Body of pancreas (tissue), 4 donors: ENCODE measurements at places on chromosomes 12 and 14.

- no peaks in the 10 kb centered on the region for H3K36me3 ChIP-seq
- no peak overlapping the region for H3K4me3 ChIP-seq
- no peaks in the 10 kb centered on the region for H3K27me3 ChIP-seq
- H3K4me1 ChIP-seq, result no peaks in the 10 kb centered on the region
These were observed 45.0 kb upstream of the STRN3 start for GRCh38 chr14:31071151-31071550.

DNA sequence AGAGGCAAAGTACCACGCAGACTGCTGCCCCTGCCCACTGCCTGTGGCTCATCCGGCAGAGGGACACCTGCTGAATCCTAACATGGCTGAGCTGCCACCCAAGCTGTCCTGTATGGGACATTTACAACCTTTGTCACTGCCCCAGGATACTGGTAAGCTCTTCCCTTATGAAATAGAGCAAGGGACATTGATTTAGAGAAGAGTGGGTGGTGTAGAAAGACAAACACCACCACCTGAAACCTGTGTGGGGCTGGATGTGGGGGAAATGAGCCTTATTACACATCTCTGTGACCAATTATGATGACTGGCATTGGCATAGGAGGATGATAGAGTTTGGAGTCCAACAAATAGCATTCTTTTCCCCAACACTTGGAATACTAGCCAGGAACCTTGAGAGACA, 81.2 kb upstream of the GZMB start:
- no peaks in the 10 kb centered on the region for H3K36me3 ChIP-seq
- no peak for DNase-seq
- H3K27ac ChIP-seq, result no peak overlapping the region
- no peaks in the 10 kb centered on the region for H3K4me1 ChIP-seq
- no peak overlapping the region for H3K4me3 ChIP-seq

DNA sequence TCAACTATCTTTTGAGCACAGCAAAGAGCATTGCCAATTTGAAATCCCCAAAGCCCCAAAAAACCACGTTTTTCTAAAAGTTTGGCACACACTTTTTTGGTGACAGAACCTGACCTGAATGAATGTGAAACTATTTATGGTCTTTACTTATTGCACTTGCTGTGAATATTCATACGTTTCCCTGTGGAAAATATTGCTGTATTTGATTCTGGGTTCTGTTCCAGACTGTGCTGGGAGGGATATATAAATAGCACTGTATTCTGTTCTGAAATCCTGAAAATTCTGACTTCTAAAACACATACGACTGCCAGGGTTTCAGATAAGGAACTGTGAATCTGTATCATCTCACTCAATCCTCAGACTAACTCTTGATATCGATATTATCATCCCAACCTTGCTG, 35.1 kb downstream of the NR1H4 start:
- no peaks in the 10 kb centered on the region for H3K4me1 ChIP-seq
- H3K36me3 ChIP-seq, result no peaks in the 10 kb centered on the region
- no peak for DNase-seq
- no peak overlapping the region for H3K4me3 ChIP-seq
- H3K27ac ChIP-seq, result no peak overlapping the region

DNA sequence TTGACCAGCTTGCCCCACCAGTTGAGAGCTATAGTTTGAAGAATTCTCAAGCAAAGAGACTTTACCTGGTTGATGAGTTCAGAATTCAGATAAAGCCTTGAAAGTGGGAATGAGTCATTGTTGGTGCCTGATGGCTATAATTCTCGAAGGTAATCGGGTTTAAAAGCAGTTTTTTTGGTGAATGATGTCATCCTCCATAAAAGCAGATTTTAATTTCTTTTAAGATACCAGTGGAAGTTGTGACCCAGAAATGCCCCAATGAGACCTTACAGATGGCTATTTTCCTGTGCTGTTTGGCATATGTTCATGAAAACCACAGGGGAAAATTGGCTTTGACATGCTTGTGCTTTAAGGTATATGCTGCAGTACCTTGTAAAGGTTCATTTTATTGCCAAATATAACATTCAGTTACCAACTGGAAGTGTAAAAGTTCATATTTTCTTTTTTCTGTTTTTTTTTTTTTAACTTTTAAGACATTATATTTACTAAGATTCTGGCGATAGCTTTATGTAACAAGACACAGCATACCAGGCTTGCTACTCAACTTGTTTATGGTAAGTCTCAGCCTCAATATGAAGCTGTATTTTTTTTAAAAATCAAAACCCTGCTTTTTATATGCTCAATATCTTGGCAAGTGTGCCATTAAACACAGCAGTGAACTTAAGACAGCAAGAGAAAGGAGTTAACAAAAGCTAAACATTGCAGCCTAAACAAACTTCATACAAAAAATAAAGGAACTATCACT, 119.3 kb downstream of the LMNTD1 start:
- peaks cover 4% of the 10 kb centered on the region for H3K4me1 ChIP-seq
- no peaks in the 10 kb centered on the region for H3K27me3 ChIP-seq
- no peak overlapping the region for H3K27ac ChIP-seq
- no peaks in the 10 kb centered on the region for H3K36me3 ChIP-seq

DNA sequence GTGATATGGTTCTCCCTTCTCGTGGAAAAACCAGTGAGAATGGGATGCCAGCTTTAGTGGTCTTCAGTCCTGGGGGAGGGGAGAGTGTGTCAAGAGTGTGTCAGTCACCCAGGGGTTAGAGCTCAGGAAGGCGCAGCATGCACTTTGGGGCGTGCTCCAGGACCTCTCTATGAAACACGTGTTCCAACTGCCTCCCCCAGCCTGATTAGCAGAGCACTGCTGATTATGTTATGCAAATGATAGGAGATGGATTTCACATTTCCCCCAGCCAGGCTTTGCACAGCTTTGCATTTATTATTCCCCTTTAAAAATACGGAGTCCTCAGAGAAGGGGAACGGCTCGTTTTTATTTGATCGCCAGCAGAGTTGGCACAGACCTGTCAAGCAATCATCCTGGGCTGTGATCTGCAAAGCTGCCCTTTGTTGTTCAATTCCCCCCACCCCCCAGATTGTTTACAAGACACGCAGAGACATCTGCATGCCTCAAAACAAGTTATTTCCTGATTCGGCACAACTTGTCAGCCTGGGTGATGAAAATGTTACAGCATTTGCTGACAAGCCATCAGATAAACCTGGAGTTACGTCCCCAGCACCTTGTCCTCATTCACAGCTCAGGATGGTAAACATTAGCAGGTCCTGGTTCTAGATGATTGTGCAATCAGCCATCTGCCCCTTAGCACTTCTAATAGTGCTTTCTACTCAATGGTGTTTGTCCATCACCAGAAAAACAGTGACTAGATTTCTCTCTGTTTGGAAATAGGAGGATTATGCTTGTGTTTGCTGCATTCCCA, 196.5 kb downstream of the NOVA1 start:
- no peak overlapping the region for H3K4me3 ChIP-seq
- no peak overlapping the region for H3K27ac ChIP-seq
- no peaks in the 10 kb centered on the region for H3K4me1 ChIP-seq

GRCh38 chr12:22538311-22538710, 6.0 kb downstream of the C2CD5 start:
- H3K36me3 ChIP-seq, result no peaks in the 10 kb centered on the region
- no peak overlapping the region for H3K4me3 ChIP-seq
- no peaks in the 10 kb centered on the region for H3K27me3 ChIP-seq
- H3K27ac ChIP-seq, result no peak overlapping the region
- DNase-seq, result no peak
- H3K4me1 ChIP-seq, result peaks cover 22% of the 10 kb centered on the region

- H3K36me3 ChIP-seq, result no peaks in the 10 kb centered on the region
- H3K27ac ChIP-seq, result no peak overlapping the region
- no peaks in the 10 kb centered on the region for H3K27me3 ChIP-seq
- no peak for DNase-seq
- H3K4me1 ChIP-seq, result no peaks in the 10 kb centered on the region
These were observed 6.5 kb upstream of the DHRS7 start for GRCh38 chr14:60171690-60172089.
